ENCODE measurements at places on chromosomes 2 and 18.

GRCh38 chr2:70403267-70404053, 101.6 kb upstream of the FAM136A start:
- DNase-seq: no peak

- DNase-seq: no peak
Observed at GRCh38 chr18:41845563-41845962, 109.5 kb upstream of the PIK3C3 start.

- DNase-seq: no peak
Observed at GRCh38 chr2:226376516-226377180, 423.0 kb downstream of the IRS1 start.

GRCh38 chr2:206208900-206209299, 49.2 kb downstream of the EEF1B2 start:
- no peak for DNase-seq

DNA sequence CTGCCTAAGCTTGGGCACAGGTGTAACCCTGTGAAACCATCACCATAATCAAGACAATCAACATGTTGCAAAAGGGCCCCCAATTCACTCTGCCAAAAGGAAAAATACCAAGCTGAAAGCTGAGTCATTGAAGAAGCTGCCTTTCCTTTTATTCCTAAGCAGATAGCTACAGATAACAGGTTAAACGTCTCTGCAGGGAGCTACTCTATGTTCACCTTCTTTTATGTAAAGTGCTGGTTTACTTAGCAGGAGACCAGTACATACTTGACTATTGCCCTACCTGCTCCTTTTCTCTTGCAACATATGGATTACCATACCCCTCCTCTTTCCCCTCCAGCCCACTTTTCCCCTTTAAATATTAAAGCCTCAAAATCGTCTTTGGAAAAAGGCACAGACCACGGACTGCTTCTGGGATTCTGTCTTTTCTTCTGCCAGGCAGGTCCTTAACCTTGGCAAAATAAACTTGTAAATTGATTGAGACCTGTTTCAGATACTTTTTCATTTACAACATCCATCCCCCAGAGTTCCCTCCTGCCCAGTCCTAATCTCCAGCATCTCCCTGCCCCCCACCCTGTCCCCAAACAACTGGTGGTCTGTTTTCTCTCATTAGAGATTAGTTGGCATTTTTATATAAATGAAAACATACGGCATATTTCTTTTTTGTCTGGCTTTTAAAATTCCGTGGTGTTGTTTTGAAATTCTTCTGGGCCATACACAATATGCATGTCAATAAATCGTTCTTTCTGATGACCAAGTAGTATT, 37.8 kb upstream of the LDLRAD4 start:
- DNase-seq: no peak

DNA sequence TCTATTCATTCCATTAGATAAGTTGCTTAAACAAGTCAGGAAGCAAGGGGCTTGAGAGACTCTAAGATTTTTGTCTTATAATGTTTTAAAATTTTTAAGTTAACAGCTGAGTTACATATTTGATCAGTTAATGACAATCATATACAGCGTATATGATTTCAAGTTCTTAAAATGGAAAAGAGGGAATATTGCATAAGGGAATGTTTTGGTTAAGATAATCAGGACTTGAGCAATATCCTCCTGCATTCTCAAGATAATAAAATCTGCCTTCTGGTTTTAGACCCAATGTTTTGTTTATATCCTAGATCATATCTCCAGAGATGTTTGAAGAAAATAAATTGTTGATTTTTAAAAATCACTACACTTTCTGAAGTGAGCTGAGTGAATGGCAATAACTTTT, 13.4 kb upstream of the DYNC1I2 start:
- no peak for DNase-seq

GRCh38 chr2:2332381-2332780, 1.3 kb upstream of the MYT1L start:
- no peak for DNase-seq

GRCh38 chr18:79283929-79284328, 111.8 kb upstream of the NFATC1 start:
- DNase-seq: no peak

DNA sequence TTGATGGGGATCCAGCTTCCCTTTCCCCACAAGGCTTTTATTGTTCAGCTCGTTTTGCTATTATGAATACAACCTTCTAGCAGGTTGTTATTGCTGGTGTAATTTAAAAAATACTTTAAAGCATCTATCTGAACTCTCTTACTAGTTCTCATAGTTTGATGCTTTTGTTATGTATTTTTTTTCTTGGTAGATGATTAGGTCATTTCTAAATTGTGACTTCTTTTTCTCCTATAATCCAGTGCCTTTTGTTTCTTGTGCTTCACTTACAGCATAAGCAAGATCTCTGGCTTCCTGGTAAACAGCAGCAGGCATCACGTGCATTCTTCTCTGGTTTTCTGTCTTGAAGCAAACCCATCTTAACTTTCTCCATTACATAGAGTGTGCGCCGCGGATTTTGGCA, 96.1 kb downstream of the FAM168B start:
- no peak for DNase-seq

Measured in NCI-H1417 treated with DMSO at 0.1 percent for 48 hours (cell line).